ENCODE measurements at places on chromosomes 11 and 22.

- DNase-seq: peak; percentile 74
Observed at GRCh38 chr11:41201156-41201555, 258.3 kb downstream of the LRRC4C start.

DNA sequence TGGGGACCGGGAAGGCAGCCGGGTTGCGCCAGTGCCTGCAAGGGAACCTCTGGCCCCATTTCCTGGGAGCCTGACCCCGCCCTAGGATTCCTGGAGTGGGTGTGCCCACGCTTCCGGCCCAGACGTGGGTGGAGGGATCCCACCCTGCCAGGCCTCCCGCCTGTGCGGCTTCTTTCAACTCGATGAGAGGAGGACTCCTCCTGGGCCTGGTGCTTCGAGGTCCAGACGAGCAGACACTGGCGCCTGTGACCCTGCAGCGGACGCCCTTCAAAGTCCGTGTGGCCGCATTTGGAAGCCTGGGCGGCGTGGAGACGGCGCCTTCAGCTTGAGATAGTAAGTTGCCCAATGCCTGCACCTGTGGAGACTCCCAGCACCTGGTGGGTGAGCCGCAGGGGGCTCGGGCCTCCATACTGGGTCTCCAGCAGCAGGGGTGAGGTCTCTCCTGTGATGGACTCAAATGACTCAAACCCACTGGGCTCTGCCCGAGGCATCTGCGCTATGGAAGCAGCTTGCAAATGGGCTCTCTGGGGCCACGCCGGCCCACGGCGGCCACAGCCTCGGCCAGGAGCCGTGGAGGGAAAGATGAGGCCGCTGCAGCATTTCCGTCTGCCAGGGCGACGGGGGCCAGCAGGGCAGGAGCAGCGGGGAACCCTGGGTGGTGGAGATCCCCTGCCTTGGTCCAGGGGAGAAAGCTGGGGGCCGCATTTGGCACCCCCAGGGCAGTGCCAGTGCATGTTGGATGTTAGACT is 64.3 kb upstream of the PPARA start:
- DNase-seq: no peak

DNA sequence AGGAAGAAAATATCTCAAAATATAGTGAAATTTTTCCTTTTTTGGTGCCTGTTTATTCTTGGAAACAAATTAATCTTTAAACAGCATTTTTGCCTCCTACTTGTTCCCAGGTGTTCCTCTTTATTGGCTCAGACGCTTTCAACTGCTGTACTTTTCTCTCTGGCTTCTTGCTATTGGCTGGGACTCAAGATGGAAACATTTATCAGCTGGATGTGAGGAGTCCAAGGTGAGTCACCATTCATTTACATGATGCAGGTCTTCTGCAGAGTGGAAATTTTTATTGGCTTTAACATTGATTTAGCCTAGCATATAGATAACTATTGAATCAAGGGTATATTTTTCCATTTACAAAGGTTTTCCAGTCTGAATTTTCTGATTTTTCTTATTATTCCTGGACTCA is 34.4 kb upstream of the DNAJB13 start:
- no peak for DNase-seq

DNA sequence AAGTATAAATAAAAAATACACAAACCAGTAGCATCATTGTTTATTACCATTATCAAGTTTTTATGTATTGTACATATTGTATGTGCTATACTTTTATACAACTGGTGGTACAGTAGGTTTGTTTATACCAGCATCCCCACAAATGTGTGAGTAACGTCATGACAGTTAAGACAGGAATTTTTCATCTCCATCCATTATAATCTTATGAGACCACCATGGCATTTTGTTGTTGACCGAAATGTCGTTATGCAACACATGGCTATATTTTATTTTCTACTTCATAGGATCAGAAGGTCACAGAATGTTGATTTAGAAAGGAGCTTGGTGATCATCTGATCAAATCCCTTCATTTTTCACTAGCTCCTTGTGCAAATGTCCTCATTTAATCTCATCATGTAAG is 170.9 kb upstream of the NCAM1 start:
- DNase-seq: no peak

GRCh38 chr11:133980665-133981064 is 23.9 kb upstream of the IGSF9B start:
- DNase-seq: no peak

- no peak for DNase-seq
Observed at GRCh38 chr22:46674367-46674781, 54.2 kb downstream of the GRAMD4 start.

GRCh38 chr11:69156235-69156639 is 502 bp downstream of the SMIM38 start:
- no peak for DNase-seq

DNA sequence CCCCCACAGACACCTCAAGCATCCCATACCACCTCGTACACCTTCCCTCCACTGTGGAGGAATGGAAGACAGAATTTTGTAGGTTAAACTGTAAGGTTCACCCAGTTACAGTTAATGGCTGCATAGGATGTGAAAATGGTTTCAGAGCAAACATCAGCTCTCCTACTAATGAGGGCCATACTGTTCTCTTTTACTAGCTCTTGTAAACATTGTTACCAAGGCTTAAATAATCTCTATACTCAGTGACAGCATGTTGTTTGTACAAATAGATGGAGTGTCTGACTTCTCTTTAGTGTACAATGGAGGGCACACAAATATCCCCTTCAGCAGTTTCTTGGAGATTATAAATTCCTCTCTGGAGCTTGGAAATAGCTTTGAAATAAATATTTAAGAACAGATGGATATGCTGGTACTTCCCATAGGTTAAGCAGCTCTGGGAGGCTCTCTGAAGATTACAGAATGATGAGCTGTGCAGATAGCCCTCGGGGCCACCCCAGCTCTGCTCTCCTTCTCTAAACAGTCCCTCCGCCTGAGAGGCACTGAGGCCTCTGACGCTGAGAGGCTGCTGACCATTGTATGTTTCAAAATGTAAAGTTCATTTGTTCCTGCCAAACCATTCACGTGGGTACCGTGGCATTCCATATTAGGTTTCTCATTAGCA is 25.7 kb downstream of the TTC12 start:
- DNase-seq: no peak

- no peak for DNase-seq
Observed at GRCh38 chr22:31628969-31629708, 32.9 kb downstream of the PISD start.

GRCh38 chr11:27874998-27875830 is 175.0 kb upstream of the BDNF start:
- no peak for DNase-seq

- DNase-seq: no peak
Observed at GRCh38 chr11:60835534-60835846, 6.4 kb upstream of the CCDC86 start.

GRCh38 chr11:118295199-118295598 is 9.3 kb upstream of the CD3E start:
- no peak for DNase-seq

- no peak for DNase-seq
Observed at GRCh38 chr22:39995393-39996252, 869 bp downstream of the FAM83F start.

- DNase-seq: no peak
Observed at GRCh38 chr11:63763496-63764339, 4.9 kb downstream of the ZFTA start.

- DNase-seq: no peak
Observed at GRCh38 chr22:28795932-28796856, 4.2 kb downstream of the XBP1 start.

- no peak for DNase-seq
Observed at GRCh38 chr11:2461956-2462542, 17.2 kb downstream of the KCNQ1 start.

DNA sequence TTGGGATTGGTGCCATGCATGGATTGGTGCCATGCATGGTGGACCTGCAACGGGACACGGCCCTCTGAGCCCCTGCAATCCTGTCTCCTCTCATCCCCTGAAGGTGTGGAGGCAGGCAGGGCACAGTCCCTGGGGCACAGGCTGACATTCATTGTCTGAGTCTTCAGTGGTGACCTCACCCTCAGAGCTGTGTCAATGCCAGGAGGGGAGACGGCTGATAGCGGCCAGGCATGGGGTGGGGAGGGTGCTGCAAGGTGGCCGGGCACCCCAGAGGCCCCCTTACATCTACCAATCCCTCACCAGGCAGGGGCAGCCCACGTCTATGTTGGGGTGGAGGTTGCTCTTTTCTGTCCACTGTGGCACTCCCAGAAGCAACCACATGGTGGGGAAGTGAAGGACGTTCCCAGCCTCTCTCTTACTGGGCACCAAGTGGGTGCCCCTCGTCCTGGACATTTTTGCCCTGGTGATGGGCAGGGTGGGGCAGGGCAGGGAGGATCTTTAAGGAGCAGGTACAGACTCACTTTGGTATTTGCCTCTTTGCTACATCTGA is 47.6 kb downstream of the NECTIN1 start:
- no peak for DNase-seq
